Stimulated activated CD4-positive, alpha-beta T cell treated with anti-CD3 and anti-CD28 coated beads, TNF-alpha, amount 100 ng/mL, for 1 hour (primary cell): ENCODE measurements at places on chromosomes 5 and 9.
A peak's percentile ranks its signal among the peaks of the same experiment; 100 is the strongest.

DNA sequence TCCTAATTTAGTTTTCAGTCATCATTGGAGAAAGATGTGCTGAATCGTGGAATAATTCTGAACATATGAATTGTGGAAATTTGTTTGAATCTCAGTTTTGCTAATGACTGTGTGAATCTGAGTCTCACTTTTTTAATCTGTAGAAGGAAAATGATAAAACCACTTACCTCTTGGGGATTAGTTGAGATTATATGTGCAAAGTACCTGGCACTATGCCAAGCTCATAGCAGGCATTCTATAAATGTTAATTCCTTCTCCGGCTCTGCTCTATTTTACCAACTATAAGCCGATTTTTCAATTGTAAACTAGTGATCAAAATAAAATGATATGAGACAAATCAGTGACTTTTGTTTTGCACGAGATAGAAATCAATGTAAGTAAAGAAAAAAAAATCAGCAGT is 290.8 kb downstream of the TRPM3 start:
- DNase-seq, result no peak

GRCh38 chr5:92207151-92207550 is 824.0 kb upstream of the ARRDC3 start:
- DNase-seq, result no peak

- no peak for DNase-seq
Observed at GRCh38 chr9:72292256-72292682, 72.7 kb downstream of the ZFAND5 start.

DNA sequence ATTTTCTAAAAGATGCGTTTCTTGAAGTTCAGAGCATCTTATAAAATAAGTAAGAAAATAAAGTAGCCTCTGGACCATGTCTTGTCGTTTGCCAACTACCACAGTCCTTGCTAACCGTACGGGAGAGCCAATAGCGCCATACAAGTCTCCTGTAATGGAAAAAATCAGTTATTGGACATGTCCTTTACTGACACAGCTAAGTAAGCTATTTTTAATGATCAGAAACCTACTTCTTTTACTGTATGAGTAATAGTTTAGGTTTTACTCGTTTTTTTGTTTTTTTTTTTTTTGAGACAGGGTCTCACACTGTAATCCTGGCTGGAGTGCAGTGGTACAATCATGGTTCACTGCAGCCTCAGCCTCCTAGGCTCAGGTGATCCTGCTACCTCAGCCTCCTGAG is 37.7 kb upstream of the RAPGEF6 start:
- no peak for DNase-seq

GRCh38 chr9:81847181-81847915 is 80.9 kb upstream of the SPATA31D4 start:
- DNase-seq, result no peak

DNA sequence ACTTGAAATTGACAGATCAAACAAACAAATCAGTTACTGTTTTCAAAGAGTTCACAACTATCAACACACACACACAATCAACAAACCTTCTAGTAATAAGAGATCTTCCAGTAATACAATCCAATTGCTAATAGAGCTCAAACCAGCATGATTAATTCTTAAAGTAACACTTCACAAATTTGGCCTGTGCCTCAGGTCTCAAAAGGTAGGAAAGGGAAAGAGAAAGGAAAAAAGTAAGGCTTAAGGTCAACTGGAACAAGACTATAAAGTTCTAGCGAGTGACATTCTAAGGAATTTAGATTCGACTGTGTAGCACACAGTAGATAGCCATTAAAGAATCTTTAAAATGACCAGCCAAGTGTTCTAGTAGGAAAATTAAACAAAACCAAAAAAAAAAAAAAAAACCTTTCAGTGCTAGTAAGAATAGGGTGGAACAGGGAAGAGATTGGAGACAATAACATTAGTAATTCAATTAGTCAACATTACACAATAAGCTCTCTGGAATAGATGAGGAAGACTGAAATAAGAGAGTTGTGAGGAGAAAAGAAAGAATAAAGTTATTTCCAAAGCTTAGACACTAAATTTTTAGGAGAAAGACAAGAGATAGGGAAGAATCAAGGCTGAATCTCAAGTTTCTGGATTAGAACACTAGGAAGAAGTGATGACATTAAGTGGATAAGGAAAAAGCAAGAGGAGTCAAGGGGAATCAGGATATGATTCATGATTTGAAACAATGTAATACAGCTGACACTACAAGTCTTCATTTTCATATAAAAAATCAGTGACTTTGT is 86.1 kb downstream of the FBXL17 start:
- DNase-seq, result no peak

DNA sequence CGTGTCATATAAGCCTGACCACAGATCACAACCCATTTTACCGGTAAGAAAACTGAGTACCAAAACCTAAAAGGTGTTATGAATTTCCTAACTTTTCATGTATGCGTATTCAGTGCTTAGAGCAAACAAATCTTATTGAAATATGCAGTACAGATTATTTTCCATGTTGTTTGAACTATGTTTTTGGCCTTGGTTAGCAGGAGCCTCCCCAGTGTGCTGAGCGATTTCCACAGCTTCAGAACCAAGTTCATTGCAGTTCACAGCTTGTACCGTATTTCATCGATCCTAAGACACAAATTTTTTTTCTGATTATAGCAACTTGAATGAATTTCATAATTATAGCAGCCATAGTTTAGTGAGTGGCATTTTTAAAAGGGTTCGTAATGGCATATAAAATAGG is 13.7 kb downstream of the ADAMTSL1 start:
- no peak for DNase-seq

DNA sequence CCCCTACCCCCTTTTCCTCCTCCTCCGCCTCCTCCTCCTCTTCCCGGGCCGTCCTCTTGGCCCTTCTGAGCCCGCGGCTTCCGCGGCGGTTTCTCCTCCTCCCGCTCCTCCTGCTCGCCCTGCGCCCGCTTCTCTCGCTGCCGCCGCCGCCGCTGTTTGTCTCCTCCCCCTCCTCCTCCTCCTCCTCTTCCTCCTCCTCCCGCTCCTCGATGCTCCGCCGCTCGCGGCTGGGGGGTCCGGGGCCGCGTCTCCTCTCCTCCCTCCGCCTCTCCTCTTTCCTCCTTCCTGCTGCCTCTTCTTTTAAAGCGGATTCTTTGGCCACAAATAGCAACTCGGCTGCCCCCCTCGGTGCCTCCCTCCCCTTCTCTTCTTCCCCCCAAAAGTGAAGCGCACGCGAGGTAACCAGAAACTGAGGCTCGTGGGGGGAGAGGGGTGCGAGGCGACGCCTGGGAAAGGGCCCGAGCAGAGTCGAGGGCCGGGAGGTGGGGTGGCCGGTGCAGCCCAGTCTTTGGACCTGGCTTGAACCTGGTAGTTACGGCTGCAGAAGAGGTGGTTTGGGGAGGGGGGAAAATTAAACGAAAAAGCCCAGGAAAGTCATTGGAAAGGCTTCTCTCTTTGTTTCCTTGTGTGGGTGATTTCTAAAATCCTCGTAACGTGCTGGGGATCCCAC is 1058.5 kb upstream of the DMAC1 start:
- DNase-seq, result no peak

GRCh38 chr5:122356855-122357254 is 44.8 kb downstream of the SNCAIP start:
- DNase-seq, result no peak

DNA sequence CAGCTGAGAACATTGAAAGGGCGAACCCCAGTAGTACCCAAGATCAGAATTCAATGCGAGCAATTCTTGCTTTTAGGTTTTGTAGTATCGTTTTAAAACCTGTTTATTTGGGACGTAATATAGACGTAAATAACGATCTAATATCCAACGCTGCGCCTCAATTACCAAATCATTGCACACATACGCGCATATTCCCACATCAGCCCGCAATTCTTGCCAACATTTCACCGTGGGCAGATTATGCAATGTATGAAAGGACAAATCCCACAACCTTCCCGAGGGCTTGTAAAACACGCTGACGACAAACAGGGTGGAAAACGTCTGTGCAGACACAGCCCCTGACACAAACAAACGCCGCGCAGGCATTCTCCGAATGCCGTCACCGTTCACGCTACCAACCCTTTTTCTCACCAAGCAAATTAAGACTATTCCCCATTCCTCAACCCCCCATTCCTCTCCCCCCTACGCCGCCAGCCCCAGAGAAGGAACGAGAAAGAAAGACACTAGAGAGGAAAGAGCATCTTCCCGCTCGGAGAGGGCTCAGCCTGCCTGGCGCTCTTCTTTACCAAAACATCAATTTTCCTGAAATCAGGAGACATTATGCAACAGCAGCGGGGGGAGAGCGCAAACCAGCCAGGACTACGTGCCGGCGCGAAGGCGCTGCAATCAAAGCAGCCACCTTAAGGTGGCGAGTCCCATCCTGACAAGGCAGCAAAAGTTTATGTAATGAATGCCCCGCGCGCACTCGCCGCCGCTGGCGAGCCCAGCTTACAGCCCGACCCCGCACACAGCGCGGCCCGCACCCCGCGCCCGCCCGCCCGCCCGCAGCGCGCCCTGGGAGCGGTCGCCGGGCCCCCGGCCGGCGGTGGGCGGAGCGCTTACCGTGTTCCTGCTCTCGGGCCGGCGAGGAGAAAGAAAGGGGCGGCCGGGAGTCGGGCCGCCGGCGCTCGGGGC is 597 bp downstream of the NFIL3 start:
- peak; percentile 39 for DNase-seq

- no peak for DNase-seq
Observed at GRCh38 chr5:119031905-119032304, 39.0 kb upstream of the DMXL1 start.

- DNase-seq, result no peak
Observed at GRCh38 chr5:45277860-45278259, 418.3 kb downstream of the HCN1 start.

DNA sequence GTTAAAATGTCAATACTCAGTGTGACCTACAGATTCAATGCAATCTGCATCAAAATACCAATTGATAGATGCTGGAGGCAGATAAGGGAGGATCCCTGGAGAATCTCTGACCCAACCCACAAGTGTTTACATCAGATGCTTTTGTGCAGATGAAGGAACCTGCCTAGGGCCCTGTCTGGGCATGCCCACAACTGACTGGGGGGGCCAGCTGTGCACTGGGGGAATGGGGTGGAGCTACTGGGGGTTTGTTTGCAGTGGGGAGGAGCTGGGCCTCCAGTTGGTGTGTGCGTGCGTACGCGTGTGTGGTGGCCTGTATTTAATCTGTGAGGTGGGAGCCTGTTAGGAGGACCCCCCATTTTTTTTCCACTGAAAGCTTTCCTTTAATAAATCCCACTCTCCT is 244.9 kb downstream of the TRIM36 start:
- DNase-seq, result no peak

DNA sequence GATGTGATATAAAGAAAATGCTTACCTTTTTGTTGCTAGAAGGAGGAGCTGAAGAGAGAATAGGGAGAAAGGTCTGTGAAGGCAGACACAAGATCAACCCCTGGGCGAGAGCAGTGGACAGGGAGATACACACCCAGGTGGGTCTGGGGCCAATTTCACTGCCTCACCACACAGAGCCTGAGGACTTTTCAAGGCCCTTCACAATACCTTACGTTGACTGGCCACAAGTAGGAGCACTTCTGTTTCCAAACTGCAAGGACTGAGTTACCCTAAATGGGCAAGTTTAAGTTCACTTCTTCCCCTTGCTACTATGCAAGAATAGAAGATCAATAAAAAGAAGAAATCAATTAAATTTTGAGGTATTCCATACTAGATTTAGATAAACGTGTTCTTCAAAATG is 174.5 kb upstream of the SLC12A2 start:
- DNase-seq, result no peak

DNA sequence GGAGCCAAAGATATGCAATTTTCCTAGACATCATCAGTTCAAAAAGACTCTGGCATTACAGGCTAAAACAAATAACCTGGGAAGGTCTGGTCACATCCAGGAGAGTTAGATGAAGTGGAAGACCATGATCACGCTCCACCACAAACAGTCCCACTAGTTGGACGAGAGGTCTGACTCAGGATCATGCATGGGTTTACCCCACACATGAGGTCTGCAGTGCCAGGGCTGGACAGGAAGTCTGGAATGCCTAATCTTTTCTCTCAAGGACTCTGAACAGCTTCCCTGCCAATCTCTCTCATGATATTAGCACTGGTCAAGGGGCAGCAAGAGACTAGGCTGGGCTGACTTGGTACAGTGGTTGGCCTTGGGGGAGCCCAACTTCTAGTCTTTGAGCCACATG is 7.1 kb downstream of the PRUNE2 start:
- no peak for DNase-seq

DNA sequence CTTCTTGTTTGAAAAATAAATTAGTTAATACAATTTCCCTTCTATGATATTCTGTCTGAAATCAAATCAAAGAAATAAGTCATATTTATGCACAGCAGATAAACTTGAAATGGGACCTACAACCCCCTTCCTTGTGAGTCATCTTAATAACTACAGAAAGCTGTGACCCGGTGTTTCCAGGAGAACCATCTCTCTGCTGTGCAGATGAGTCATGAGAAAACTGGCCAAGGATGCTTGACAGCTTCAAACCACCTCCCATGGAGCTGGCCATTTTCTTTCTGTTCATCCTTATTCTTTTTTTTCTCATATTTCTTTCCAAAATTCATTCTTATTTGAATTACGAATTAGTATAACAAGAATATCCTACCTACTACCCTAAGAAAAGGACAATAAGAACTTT is 43.4 kb upstream of the NR4A3 start:
- no peak for DNase-seq

GRCh38 chr5:133839721-133840120 is 128.7 kb downstream of the C5orf15 start:
- no peak for DNase-seq

DNA sequence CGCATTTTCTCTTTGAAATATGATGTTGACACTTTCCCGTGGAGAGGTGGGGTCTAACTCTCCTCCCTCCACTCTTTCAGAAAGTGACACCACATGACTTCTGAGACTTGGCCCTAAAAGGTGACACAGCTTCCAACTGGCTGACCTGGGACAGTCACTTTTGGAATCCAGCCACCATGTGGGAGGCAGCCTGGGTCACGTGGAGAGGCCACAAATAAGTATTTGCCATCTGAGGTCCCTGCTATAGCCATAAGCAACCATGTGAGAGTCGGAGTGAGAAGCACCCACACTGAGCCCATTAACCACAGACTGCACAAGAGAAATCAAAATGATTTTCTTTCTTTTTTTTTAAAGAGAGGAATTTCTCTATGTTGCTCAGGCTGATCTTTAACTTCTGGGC is 4.1 kb upstream of the PHYKPL start:
- DNase-seq, result no peak

DNA sequence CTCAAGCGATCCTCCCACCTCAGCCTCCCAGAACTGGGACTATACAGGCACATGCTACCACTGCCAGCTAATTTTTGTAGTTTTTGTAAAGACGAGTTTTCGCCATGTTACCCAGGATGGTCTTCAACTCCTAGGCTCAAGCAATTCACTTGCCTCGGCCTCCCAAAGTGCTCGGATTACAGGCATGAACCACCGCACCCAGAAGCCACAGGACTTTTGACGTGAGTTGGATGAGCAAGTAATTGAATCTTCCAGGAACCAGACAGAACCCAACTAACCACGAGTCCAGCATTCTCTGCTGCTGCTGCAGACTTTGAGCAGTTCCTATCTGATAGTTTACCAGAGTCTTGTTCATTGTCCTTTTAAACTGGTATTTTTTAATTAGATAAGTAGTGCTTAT is 9.6 kb upstream of the ATP6V0E1 start:
- no peak for DNase-seq

GRCh38 chr5:1522601-1523479 is 920 bp downstream of the LPCAT1 start:
- DNase-seq, result no peak

- DNase-seq, result no peak
Observed at GRCh38 chr9:136045595-136046553, 49.2 kb downstream of the NACC2 start.
